ENCODE measurements at places on chromosomes 2 and 18. TPM values are rescaled to one million over a fixed set of nuclear protein-coding genes. Genes with fewer than 3 reads are reported as not detected.

GRCh38 chr2:150162241-150162942 lies 325.1 kb downstream of the RND3 start:
- no peaks in the 10 kb centered on the region for H3K27me3 ChIP-seq
- H3K4me3 ChIP-seq = no peak overlapping the region
- H3K27ac ChIP-seq = no peak overlapping the region
- no peak for DNase-seq
- H3K4me1 ChIP-seq = no peaks in the 10 kb centered on the region
- H3K36me3 ChIP-seq = no peaks in the 10 kb centered on the region

GRCh38 chr18:58013241-58014211 lies 30.5 kb upstream of the NEDD4L start:
- no peak overlapping the region for H3K4me3 ChIP-seq
- no peak overlapping the region for H3K27ac ChIP-seq
- no peaks in the 10 kb centered on the region for H3K36me3 ChIP-seq
- H3K4me1 ChIP-seq = no peaks in the 10 kb centered on the region
- no peaks in the 10 kb centered on the region for H3K27me3 ChIP-seq
- DNase-seq = no peak

DNA sequence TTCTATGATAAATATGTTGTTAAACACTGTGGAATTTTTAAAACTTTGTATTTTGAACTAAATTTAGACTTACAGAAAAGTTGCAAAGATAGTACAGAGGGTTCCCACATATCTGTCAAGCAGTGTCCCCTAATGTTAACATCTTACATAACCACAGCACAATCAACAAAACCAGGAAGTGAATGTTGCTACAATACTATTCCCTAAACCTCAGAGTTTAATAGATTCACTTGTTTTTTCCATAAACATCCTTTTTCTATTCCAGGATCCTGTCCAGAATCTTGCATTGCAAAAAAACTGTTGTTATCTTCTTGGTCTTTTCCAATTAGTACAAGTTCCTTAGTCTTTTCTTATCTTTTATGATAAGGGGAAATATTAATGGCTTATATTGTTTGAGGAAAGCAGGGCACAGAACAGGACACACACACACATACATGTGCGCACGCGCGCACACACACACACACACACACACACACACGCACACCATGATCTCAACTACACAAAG lies 251.1 kb upstream of the TRIB2 start:
- no peak overlapping the region for H3K27ac ChIP-seq
- no peak overlapping the region for H3K4me3 ChIP-seq
- no peak for DNase-seq
- H3K27me3 ChIP-seq = no peaks in the 10 kb centered on the region
- peaks cover 6% of the 10 kb centered on the region for H3K4me1 ChIP-seq
- H3K36me3 ChIP-seq = no peaks in the 10 kb centered on the region

Gene HAAO
- total RNA-seq = 22.0 TPM

Gene SIX3
- not detected for total RNA-seq

GRCh38 chr18:27473318-27473717 lies 288.2 kb upstream of the CHST9 start:
- H3K27me3 ChIP-seq = no peaks in the 10 kb centered on the region
- no peak for DNase-seq
- H3K4me3 ChIP-seq = no peak overlapping the region

GRCh38 chr2:217983276-217984233 lies 19.2 kb downstream of the TNS1 start:
- no peaks in the 10 kb centered on the region for H3K27me3 ChIP-seq

GRCh38 chr2:223918671-223919134 lies 26.4 kb downstream of the WDFY1 start:
- no peak overlapping the region for H3K27ac ChIP-seq
- no peaks in the 10 kb centered on the region for H3K27me3 ChIP-seq
- no peak overlapping the region for H3K4me3 ChIP-seq
- DNase-seq = no peak
- peaks cover 2% of the 10 kb centered on the region for H3K4me1 ChIP-seq

Gene FSIP2
- 0.94 TPM for total RNA-seq

Gene CERKL
- total RNA-seq = not detected

- no peak overlapping the region for H3K4me3 ChIP-seq
- no peaks in the 10 kb centered on the region for H3K27me3 ChIP-seq
- DNase-seq = no peak
- H3K4me1 ChIP-seq = peaks cover 7% of the 10 kb centered on the region
- H3K36me3 ChIP-seq = peaks cover 3% of the 10 kb centered on the region
These were observed 7.8 kb downstream of the MTHFD2 start for GRCh38 chr2:74206180-74206688.

GRCh38 chr18:73646196-73646595 lies 501.4 kb downstream of the FBXO15 start:
- H3K4me3 ChIP-seq = no peak overlapping the region
- H3K4me1 ChIP-seq = no peaks in the 10 kb centered on the region
- H3K27me3 ChIP-seq = no peaks in the 10 kb centered on the region
- no peak overlapping the region for H3K27ac ChIP-seq
- H3K36me3 ChIP-seq = no peaks in the 10 kb centered on the region
- no peak for DNase-seq

- no peaks in the 10 kb centered on the region for H3K36me3 ChIP-seq
- no peaks in the 10 kb centered on the region for H3K27me3 ChIP-seq
- no peak overlapping the region for H3K4me3 ChIP-seq
- no peak for DNase-seq
These were observed 471.9 kb upstream of the UBE2E3 start for GRCh38 chr2:180508458-180508857.

Gene SLC4A5
- total RNA-seq = 7.3 TPM

DNA sequence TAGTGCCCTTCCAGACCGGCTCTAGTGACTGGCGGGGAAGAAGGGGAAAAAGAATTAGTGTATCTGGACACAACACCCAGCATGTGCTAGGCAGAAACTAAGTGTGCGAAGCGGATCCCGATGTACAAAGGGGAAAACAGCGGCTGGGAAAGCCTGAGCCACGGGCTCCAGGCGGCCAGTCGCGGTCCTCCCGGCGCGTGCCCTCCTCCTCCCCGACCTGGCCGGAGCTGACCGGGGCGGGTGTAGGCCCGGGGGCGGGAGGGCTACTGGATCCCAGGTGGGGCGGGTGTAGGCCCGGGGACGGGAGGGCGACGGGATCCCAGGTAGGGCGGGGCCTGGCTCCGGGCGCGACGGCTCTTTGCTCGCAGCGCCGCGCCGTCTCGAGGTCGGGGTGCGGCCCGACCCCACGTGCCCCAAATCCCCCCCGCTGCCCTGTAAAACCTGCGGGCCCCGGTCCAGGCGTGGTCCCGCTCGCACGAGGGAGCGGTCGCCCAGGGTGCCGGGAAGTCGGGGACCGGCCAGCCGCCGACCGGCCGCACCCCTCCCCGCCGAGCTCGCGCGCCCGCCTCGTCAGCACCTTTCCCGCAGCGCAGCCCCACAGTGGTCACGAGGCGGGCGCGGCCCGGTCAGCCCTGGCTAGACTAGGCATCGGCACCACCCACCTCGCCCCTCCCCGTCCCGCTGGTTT lies 48.8 kb downstream of the C2orf42 start:
- no peak for DNase-seq
- no peaks in the 10 kb centered on the region for H3K36me3 ChIP-seq
- no peaks in the 10 kb centered on the region for H3K4me1 ChIP-seq
- H3K27me3 ChIP-seq = no peaks in the 10 kb centered on the region
- H3K4me3 ChIP-seq = peak overlapping the region; percentile 31

DNA sequence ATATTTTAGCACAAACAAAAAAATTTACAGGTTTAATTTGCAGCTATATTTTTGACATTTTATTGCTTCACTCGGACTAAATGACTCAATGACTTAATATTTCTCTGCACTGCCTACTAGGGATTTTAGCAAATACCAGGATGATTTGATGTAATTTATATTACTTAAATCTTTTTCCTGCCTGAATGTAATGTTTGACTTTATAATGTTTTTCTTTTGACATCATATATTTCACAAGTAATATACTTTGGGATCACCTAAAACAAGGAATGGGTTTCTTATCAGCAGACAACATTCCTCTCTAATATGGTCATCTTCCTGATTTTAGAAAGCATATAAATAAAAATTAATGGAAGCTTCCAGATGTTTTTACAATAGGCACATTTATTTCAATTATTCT lies 253.2 kb upstream of the EPC2 start:
- H3K27me3 ChIP-seq = no peaks in the 10 kb centered on the region
- no peak overlapping the region for H3K4me3 ChIP-seq

Gene LRP2
- not detected for total RNA-seq

DNA sequence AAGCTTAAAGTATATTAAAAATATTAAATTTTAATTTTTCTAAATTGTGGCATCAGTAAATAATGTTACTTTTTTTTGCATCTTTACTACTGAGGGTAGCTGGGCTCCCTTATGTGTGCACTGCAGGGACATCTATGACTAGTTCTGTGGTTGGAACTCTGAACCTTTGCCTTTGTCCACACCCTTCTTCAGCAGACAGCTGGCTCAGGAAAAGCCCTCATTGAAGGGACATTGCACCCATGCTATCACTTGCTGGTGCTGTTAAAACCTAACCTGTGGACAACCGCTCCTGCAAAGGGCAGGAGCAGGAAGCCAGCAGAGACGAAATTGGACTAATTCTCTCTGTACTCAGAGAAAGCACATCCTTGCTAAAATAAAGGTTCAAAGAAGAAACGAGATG lies 30.1 kb downstream of the MOCOS start:
- no peak for DNase-seq
- no peak overlapping the region for H3K27ac ChIP-seq
- no peak overlapping the region for H3K4me3 ChIP-seq
- no peaks in the 10 kb centered on the region for H3K4me1 ChIP-seq

Gene FEV
- not detected for total RNA-seq

Gene CENPO
- 4.0 TPM for total RNA-seq

Gene SPATA3
- not detected for total RNA-seq

Gene TMEM247
- total RNA-seq = not detected

GRCh38 chr18:23495723-23496440 lies 7.4 kb upstream of the RMC1 start:
- no peak overlapping the region for H3K27ac ChIP-seq
- H3K4me1 ChIP-seq = no peaks in the 10 kb centered on the region
- no peaks in the 10 kb centered on the region for H3K36me3 ChIP-seq
- no peak overlapping the region for H3K4me3 ChIP-seq

Gene ABCB11
- total RNA-seq = 0.21 TPM

Gene DAW1
- 0.88 TPM for total RNA-seq

- no peaks in the 10 kb centered on the region for H3K4me1 ChIP-seq
- DNase-seq = no peak
- H3K27me3 ChIP-seq = no peaks in the 10 kb centered on the region
- H3K36me3 ChIP-seq = no peaks in the 10 kb centered on the region
- no peak overlapping the region for H3K4me3 ChIP-seq
- no peak overlapping the region for H3K27ac ChIP-seq
These were observed 209.3 kb upstream of the SALL3 start for GRCh38 chr18:78770139-78770822.

DNA sequence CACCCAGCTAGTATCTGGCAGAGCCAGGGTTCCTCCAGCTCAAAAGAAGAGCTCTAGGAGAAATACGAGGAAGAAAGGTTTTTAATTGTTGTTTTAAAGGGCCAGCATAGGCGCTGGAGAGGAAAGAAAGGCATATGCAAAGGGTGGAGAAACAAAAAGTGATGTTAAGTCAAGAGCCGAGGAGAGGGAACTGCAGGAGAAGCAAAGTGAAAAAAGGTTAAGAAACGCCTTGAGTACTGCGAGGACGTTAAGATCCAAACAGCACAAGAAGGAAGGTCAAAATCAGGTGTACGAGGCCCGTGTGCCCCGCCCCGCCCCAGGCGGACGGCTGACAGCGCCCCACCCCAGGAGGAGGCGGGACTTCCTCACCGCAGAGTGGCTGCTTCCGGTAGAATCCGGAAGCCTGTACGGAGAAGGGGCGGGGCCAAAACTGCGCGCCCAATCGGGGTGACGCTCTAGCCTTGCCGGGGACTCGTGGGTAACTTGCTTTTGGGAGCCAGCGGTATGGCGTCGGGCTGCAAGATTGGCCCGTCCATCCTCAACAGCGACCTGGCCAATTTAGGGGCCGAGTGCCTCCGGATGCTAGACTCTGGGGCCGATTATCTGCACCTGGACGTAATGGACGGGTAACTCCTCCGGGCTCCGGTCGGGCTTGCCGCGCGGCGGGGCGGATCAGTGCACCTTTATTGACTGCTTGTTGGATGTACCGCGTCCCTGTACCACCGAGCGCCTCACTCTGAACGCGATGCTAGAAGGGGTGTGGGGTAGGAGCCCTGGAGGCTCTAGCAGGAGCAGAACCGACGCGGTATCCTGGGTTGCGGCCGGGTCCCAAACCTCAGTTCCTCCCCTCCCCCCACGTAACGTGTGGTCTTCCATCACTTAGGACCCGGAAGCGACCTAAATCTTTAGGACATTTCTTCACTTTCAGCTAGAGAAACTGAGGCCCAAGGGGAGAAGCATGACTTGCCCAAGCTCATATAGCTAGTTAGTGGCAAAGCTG lies at the start of gene RPE:
Gene RPE (plus strand): TSS at position 481 of the 1,000 bp plus-strand sequence. CDS start 24 bp downstream, at position 505.
- H3K27ac ChIP-seq = no peak within 1 kb of the TSS
- no peaks in the 10 kb centered on the region for H3K27me3 ChIP-seq

- H3K27me3 ChIP-seq = no peaks in the 10 kb centered on the region
- H3K36me3 ChIP-seq = no peaks in the 10 kb centered on the region
These were observed 32.8 kb downstream of the ZBTB7C start for GRCh38 chr18:48376406-48376805.

GRCh38 chr2:225002656-225003045 lies 39.6 kb downstream of the DOCK10 start:
- H3K4me3 ChIP-seq = no peak overlapping the region
- H3K27me3 ChIP-seq = no peaks in the 10 kb centered on the region
- no peaks in the 10 kb centered on the region for H3K36me3 ChIP-seq
- no peak overlapping the region for H3K27ac ChIP-seq
- no peaks in the 10 kb centered on the region for H3K4me1 ChIP-seq

Gene KCNIP3
- total RNA-seq = 7.7 TPM

Gene G6PC2
- total RNA-seq = not detected

Measured in aorta (tissue), 5 donors.